ENCODE measurements at places on chromosomes 1 and 21.
A peak's percentile ranks its signal among the peaks of the same experiment; 100 is the strongest.

DNA sequence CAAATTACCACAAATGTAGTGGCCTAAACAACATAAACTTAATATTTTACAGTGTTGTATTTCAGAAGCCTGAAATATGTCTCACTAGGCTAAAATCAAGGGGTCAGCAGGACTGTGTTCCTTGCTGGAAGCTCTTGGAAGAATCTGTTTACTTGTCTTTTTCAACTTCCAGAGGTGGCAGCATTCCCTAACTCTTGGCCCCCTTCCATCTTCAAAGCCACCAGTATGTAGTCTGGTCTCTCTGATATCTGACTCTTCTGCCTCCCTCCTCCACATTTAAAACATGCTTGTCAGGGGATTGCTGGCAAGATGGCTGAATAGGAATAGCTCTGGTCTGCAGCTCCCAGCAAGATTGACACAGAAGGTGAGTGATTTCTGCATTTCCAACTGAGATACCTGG, 567.5 kb downstream of the PLA2G4A start:
- no peak for DNase-seq

DNA sequence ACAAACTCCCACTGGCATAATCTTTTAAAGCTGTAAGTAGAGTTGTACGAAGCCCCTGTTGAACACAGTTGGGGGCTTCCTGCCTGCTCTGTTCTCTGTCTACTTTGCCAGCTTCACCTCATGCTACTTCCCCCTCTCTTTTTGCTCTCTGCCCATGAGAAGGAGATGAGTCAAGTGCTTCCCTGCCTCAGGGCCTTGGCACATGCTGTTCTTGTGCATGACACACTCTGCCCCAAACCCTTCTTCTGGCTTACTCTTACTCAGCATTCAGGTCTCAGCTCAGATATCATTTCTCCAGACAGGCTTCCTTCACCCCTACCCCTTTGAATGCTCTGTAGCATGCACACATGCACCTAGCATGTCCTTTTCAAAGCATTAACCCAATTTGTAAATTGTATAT, 208.8 kb downstream of the FOXD2 start:
- no peak for DNase-seq

GRCh38 chr1:162485236-162485635, 12.4 kb upstream of the UHMK1 start:
- no peak for DNase-seq

- no peak for DNase-seq
Measured at GRCh38 chr1:77064246-77064645, 155.0 kb downstream of the PIGK start.

GRCh38 chr1:61337981-61338848, 255.9 kb downstream of the NFIA start:
- peak; percentile 58 for DNase-seq

DNA sequence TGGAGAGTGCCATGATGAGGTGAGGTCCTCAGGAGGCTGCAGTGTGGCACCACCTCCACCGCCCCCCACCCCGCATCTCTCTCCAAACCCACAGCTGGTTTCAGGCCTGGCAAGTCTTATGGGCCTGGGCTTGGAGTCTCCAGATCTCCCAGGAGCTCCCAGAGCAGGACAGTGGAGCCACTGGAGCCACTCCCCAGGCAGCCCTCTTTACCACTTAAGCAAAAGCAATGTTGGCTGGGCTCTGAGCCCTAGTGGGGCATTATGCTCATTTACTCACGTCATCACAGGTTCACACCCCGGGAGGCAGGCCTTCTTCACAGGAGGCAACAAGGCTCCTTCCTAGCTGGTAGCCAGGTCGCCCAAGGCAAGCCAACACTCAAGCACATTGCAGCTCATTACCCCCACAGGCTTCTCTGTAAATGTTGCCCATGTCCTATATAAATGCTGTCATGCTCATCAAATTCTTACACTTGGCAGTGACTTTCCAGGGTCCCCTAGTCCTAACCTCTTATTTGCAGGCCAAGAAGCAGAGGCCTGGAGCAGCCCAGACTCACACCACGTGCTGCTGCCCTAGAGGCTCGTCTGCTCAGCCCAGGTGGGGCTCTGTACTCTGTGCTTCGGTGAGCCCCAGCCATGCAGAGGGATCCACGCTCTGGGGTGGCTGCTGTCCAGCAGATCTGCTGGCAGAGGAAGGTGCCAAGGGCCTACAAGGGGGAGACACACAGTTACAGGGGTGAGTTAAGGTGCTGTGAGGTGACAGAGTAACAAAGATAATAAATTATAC, 459.3 kb downstream of the MATN1 start:
- DNase-seq, result no peak

Data from NCI-H1092 (cell line).